Activated naive CD8-positive, alpha-beta T cell treated with anti-CD3 and anti-CD28 coated beads for 36 hours (primary cell): ENCODE measurements at places on chromosomes 5 and 9. TPM values are rescaled to one million over a fixed set of nuclear protein-coding genes. Genes with fewer than 3 reads are reported as not detected.

DNA sequence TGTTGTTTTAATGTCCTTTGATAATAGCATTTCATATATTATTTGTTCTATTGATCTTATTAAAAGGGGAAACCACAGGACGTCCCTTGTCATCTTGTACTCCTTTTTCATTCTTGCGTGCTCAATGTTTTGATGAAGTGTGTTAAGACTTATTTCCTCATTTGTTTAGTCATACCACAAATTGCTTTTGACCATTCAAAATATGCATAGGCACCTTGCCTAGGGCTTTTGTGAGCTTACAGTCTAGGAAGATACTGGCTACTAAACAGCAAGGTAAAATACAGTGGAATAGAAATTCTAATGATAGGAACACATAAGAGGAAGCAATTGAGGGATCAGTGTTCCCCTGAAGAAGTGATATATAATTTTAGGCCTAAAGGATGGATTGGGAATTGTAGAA is 190.3 kb downstream of the WDR70 start:
- DNase-seq: no peak

DNA sequence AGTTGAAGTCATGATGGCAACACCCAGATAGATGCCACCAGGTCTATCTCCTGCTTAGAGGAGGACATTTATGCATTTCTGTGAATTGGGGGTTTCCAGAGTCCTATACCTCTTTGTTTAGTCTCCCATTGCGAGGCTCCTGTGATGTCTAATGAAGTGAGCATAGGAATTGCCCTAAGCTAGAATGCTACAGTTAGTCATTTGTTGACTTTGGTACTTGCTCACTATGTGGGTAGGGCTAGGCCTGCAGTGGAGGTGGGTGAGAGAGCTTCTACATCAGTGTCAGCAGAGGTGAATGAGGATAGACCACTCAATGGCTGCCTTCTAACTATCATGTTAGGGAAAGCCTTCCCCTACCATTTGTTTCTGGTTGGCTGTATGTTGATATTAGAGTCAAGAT is 173.3 kb upstream of the POC5 start:
- no peak for DNase-seq

DNA sequence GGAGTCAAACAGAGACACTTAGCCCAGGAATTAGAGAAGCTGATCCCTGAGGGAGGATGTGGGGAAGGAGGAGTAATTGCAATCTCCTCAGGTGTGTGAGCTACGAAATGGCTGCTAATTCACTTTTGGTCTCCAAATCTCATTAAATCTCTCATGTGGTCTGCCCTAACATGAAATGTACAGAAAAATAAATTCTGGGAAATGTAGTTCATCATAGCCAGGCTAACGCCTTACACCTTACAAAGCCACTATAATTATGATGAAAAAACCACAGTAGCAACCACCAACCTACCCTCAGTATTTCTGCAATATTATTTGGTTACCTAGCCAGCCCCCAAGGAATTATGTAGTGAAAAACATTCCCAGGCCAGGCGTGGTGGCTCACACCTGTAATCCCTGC is 354.0 kb downstream of the TMEM167A start:
- no peak for DNase-seq

DNA sequence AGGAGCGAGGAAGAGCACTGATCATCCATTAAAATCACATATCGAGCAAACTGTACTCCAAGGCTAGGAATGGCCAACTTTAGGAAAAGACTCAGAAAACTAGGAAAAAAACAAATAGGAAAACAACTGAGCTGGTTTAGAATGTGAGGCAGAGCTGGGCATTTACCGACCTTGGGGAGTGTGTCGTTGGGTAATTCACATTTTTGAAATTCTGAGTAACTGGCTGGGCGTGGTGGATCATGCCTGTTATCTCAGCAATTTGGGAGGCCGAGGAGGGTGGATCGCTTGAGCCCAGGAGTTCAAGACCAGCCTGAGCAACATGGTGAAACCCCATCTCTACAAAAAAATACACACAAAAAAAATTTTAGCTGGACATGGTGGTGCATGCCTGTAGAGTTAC is 70.1 kb downstream of the ZFAND5 start:
- DNase-seq: no peak

DNA sequence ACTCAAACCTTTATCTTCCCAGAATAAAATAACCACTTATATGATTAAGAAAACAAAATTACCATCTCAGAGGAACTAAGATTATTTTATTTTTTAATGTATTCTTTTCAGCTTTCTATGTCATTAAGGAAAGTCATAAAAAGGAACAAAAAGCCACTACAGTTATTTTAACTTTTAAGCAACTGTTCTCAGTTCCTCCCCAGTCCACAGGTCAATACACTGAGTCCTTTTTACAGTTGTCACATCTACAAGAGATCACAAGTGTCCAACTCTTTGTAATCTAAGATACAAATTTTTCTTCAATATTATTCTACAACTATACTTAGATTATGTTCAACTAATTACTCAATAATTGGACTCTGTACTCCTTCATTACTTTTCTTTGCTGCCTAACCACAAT is 782.8 kb upstream of the ACO1 start:
- no peak for DNase-seq

DNA sequence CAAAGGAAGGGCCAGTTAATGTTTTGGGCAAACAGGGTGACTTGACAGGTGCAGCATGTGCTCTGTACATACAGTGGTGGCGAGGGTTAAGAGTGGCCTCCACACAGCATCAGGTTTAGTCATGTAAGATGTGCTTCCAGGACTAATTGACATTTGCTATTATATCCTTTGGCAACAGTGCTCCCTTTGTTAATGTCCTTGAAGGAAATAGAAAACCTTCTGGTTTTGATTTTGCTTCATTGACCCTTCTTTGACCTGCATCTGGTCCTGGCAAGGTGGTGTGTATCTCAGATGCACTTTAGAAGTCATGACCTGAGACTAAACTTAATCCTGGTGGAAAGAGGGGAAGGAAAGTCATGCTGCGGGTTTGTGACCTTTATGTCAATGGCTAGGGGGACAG is 440.0 kb downstream of the ENC1 start:
- DNase-seq: no peak

DNA sequence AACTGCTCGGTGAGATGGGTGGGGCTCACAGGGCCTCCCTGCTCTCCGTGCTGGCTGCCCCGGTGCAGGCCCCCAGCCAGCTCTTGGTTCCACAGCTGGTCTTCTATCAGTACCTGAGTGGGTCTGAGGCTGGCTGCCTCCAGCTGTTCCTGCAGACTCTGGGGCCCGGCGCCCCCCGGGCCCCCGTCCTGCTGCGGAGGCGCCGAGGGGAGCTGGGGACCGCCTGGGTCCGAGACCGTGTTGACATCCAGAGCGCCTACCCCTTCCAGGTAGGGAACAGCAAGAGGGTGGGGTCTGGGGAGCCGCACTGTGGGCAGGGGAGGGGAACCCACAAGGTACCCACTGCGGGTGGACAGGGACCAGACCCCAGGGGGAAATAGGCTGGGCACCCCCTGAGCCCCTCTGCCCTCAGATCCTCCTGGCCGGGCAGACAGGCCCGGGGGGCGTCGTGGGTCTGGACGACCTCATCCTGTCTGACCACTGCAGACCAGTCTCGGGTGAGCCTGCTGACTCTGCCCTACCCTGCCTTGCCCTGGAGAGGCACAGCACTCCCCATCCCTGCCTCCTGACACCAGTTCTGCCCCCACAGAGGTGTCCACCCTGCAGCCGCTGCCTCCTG is 2.8 kb downstream of the MAMDC4 start:
- no peak for DNase-seq

- DNase-seq: no peak
Observed at GRCh38 chr9:4021621-4022213, 278.2 kb downstream of the GLIS3 start.

Gene OTULINL
- total RNA-seq: 27.3 TPM

Gene ACTBL2
- total RNA-seq: not detected

Gene EMB
- 59.5 TPM for total RNA-seq

Gene IL13
- total RNA-seq: 0.72 TPM
